Activated naive CD4-positive, alpha-beta T cell treated with anti-CD3 and anti-CD28 coated beads, Interleukin-2, amount 50 U/mL, for 72 hours (primary cell): ENCODE measurements at places on chromosomes 1 and 21. TPM values are rescaled to one million over a fixed set of nuclear protein-coding genes. Genes with fewer than 3 reads are reported as not detected.

AGBL4 gene
- total RNA-seq = 0.19 TPM

SLAMF7 gene
- 70.9 TPM for total RNA-seq

SUSD4 gene
- total RNA-seq = 1.2 TPM

SPATA46 gene
- total RNA-seq = not detected

GRCh38 chr21:26117324-26117971, 53.1 kb downstream of the APP start:
- no peak for DNase-seq

- DNase-seq = no peak
Measured at GRCh38 chr1:233375653-233376052, 48.1 kb downstream of the MAP3K21 start.

- no peak for DNase-seq
Measured at GRCh38 chr1:202919615-202920014, 7.4 kb downstream of the KLHL12 start.

DNA sequence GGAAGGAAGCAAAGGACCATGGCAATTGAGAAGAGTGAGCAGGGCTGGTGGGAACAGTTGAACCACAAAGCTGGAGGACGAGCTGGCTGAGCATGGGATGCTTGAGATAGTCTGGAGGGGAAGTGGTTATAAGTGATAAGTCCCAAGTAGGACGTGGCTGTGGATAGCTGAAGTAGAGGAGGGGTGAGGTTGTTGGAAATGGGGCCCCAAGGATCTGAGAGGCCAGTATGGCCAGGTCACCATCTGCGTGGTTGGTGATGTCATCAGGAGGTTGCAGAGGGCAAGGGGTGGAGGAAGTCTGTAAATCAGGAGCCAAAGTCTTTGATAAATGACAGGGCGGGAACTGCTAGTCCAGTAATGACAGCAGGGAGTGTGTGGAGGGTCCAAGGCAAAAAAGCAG, 11.0 kb upstream of the REN start:
- DNase-seq = no peak

DNA sequence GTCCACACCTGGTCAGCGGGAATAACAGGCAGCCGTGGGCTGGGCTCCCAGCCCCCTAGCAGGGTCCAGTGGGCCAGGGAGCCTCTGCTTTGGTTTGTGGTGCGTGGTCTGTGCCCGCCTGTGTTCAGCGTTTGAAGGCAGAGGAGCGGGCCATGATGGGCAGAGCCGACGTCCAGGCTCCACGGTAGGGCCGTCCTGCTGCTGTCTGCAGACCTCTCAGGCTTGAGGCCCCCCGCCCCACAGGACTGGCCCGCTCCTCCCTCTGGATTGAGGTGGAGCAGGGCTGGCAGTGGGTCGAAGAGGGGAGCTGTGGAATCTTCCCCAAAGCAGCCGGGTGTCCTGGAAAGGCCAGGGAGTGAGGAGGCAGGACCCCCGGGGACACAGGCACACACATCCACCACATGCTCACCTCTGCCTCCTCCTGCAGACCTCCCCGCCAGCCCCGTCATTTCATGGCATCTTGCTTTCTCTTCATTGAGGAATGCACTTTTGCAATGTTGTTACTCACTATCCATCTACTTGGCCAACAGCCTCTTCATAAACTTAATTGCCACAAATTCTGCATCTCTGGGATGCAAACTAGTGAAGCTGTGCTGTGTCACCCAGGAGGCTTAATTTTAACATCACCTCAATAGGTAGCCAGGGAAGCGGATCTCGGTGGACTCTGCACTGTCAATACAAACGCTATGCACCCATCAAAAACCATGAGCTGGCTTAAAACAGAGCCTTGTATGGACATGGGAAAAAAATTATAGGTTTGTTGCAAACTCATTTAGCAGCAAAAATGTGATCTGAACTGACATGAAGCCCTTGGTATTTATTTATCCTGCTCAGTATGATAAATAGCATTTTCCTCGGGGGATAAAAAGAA, 85.9 kb downstream of the PDE9A start:
- DNase-seq = no peak

DNA sequence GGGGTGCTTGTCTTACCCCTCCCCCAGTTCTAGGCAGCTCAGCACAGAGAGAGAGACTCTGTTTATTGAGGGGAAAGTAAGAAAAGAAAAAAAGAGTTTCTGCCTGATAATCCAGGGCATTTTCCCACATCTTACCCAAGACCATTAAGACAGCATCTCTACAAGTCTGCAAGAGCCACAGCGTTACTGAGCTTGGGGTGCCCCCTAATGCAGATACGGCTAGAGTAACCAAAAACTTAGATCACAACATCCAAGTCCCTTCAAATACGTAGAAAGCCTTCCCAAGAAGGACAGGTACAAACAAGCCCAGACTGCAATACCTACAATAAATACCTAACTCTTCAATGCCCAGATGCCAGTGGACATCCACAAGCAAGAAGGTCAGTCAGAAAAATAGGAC, 6.2 kb upstream of the TEX50 start:
- no peak for DNase-seq
